ENCODE measurements at places on chromosomes 12 and 14. TPM values are rescaled to one million over a fixed set of nuclear protein-coding genes. Genes with fewer than 3 reads are reported as not detected.
A peak's percentile ranks its signal among the peaks of the same experiment; 100 is the strongest.

- DNase-seq, result no peak
Measured at GRCh38 chr12:19938491-19938890, 429.8 kb upstream of the PDE3A start.

- DNase-seq, result no peak
Measured at GRCh38 chr14:102525929-102526497, 16.4 kb upstream of the ANKRD9 start.

GRCh38 chr12:112978163-112979040 lies at the start of gene OAS2:
Gene OAS2, plus strand, starts transcription at chr12:112978519. Its CDS starts 90 bp downstream, at chr12:112978609.
- peak; percentile 11 for DNase-seq

DNA sequence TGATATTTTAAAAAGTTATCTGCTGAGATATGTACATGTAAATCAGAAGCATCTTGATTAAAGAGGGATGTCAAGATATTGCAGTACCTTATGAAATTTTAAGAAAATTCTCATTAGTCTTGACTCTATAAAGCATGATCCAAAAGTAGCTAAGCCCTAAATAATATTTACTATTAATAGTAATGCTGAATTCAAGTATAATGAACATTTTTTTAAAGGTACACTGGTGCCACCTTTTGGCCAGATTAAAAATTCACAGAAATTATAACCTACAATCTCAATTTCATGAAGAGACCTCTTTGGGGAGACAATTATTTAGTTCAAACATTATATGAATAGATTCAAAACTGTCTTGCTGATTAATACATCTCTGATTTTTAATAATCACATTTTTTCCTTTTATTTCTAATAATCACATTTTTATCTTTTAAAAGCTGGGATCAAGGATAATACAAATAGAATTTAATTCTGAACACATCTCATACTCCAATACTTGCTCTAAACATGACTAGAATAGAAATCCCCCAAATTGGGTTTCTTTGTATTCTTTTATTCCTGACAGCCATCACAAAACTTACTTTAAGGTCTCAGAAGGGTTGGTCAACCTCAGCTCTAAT lies 13.4 kb downstream of the AKAP5 start:
- DNase-seq, result no peak

DNA sequence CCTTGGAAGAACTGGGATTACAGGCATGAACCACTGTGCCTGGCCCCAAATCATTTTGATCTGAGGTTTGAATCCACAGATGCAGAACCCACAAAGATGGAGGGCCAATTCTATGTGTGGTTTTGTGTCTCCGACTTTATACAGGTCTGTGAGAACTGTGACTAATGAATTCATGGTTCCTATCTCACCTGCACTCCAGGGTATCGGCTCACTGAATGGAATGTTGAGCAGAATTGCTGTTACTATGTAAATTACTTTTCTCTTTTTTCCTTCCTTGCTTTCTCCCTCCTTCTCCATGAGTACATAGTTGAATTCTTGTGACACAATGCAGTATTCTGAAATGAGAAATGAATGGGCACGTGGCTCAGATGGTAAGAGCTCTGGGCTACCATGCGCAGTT lies 21.1 kb upstream of the GALNT16 start:
- DNase-seq, result no peak

DNA sequence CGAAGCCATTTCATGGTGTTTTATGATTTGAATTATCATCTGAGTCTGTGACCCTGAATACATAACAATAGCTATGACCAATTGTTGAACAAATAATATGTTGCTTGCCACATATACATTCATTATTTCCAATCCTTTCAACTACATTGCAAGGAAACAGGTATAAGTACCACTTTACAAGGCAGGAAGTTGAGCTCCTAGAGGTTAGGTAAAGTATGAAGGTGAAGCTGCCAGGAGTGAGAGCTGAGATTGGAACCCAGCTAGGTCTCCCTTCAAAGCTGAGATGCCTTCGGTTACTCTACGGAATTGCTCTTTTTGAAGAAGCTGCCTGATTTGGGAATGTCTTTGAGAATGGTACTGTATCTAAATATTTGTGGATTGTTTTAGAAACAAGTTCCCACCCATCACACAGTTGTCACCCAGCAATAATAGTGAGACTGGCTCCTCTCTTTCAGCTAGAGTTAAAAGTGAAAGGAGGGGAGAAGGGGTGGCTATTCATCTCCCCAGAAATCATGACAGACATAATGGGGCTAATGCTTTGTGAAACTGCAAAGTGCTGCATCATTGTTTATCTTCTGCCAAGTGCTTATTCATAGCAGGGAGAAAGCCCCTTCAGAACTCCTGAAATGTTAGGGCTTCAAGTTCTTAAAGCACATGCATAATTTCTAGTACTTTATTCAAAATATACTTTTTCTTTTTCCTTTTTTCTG lies 75.9 kb upstream of the AMIGO2 start:
- no peak for DNase-seq

- no peak for DNase-seq
Measured at GRCh38 chr14:92464716-92465115, 48.9 kb upstream of the RIN3 start.

GRCh38 chr12:23585156-23585781 lies 364.2 kb downstream of the SOX5 start:
- no peak for DNase-seq

- DNase-seq, result no peak
Measured at GRCh38 chr14:32480337-32480736, 151.2 kb downstream of the AKAP6 start.

DNA sequence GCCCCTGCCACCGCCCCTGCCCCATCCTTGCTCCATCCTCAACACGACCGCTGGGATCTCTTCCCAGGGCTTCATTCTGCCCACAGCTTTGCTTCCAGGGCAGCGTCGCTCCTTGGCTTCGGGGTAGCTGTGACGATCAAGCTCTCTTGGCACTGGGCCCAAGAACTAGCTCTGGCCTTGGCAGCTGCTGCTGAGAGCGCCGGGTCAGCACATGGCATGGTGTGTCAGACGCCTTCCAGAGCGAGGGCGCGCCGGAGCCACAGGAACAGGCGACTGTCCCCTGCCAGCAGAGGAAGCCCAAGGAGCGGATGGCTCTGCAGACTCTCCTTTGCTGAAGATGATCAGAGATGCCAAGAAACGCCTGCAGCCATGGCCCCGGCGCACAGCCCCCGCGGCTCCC lies 15.9 kb downstream of the RAB35 start:
- no peak for DNase-seq

DNA sequence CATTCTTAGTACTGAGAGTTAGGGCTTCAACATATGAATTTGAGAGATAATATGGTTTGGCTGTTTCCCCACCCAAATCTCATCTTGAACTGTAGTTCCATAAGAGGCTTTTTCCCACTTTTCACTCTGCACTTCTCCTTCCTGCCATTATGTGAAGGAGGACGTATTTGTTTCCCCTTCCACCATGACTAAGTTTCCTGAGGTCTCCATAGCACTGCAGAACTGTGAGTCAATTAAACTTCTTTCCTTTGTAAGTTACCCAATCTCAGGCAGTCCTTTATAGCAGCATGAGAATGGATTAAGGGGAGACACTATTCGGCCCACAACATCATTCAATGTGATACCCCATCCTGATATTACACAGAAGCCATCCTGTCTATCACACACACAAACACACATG lies 36.8 kb upstream of the ALG10B start:
- DNase-seq, result no peak

DNA sequence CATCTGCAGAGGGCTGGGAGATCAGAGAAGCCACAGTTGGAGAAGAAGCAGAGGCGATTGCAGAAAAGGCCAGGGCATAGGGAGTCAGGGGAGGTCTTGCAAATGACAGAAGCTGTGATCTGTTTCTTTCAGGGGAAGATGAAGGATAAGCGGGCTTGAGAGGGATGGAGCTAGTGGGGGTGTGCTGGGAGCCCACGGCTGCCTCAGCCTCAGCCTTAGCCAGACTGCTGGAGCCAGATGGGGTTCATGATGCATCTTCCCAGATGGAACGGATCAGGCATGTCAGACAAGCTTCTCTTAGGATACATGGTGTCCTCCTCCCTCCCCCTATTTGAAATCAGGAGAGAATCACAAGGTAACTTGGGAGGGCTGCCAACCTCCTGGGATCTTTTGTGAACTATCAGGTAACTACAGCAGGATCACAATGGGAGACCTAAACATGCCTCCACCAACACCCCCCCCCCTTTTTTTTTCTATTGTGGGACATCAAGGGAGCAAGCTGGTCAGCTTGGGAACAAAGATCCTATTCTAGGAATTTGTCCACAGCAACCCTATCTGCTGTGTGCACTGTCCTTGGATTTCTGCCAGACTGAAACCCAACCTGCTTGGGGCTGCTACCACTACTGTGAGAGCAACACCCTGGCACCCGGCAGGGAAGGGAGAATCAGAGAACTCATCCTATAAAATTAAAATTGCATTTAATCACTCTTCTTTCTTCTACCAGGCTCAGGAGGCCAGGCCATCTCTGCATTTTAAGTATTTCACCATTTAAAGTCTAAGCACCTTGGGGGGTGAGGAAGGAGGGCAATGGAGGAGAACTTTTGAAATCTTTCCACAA lies 10.7 kb upstream of the ATP2A2 start:
- DNase-seq, result peak; percentile 78

DNA sequence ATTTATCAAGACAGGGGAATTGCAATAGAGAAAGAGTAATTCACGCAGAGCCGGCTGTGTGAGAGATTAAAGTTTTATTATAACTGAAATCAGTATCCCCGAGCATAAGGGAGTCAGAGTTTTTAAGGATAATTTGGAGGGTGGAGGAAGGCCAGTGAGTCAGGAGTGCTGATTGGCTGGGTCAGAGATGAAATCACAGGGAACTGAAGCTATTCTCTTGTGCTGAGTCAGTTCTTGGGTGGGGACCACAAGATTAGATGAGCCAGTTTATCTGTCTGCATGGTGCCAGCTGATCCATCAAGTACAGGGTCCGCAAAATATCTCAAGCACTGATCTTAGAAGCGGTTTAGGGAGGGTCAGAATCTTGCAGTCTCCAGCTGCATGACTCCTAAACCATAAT lies 96.6 kb downstream of the CCDC60 start:
- no peak for DNase-seq

DNA sequence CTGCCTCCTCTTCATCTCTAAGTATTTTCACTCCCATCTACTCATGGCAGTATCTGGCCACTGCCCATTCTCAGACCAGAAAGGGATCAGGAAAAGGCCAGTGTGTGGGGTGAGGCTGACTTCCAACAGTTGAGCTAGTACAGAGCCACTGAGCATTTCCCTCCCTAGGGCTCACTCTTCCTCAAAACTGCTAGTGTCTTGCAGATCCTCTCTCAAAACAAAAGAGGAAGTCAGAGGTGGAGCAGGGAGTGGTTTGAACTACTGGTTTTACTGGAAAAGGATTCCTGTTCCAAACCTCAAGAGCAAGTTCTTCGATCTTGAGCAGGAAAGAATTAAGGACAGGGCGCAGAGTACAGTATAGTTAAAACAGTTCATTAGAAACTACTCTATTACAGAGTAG lies 11.7 kb upstream of the RNASE10 start:
- DNase-seq, result no peak

GRCh38 chr14:88856786-88857366 lies 32.4 kb downstream of the TTC8 start:
- no peak for DNase-seq

- peak; percentile 41 for DNase-seq
Measured at GRCh38 chr14:93619176-93619793, 169.0 kb downstream of the PRIMA1 start.

DNA sequence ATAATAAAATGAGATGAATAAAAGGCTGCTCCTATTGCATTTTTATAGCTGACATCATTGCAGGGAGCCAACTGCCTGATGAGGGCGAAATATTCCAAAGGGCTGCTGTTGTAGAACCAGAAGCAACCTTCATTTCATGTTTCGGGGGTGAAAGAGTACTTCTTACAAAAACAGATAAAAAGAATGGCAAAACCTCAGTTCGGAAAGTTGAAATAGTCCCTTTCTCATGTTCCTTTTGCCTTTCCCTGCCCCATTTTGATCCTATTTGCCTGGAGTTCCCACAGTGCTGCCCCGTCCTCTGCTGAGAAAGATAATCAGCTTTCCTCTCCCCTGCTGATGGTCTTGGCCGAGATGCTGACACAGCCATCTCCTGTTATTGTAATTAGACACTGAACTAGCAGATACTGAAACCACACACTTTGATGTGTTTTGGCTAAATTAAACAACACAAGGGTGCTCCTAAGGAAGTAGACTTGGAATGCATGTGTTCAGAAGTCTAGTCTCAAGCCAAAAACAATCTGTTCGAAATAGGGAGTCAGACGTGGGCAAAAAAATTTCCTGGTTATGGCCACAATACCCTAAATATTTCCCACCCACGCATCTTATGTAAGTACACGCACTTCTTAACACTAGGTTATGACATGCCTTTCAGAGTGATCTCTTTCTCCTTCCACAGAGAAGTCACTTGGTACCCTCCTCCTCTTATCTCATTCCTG lies 117.2 kb downstream of the PPM1H start:
- no peak for DNase-seq

DNA sequence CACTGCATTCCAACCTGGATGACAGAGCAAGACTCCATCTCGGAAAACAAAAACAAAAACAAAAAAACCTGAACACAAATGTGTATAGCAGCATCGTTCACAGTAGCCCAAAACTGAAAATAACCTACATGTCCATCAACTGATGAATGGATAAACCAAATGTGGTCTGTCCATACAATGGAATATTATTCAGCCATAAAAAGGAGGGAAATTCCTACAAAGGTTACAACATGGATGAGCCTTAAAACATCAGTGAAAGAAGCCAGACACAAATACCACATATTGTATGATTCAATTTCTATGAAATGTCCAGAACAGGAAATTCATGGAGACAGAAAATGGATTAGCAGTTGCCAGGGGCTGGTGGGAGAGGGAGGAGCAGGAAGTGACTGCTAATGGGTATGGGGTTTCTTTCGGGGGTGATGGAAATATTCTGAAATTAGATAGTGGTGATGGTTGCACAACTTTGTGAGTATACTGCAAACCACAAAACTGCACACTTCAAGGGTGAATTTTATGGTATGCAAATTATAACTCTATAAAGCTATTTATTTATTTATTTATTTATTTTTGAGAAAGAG lies 4.0 kb downstream of the MYL2 start:
- DNase-seq, result no peak

B3GNT4 gene
- 4.2 TPM for polyA plus RNA-seq

KCNC2 gene
- 0.56 TPM for polyA plus RNA-seq

PRPH gene
- polyA plus RNA-seq, result 0.47 TPM
